ENCODE measurements at places on chromosomes 11 and 22. TPM values are rescaled to one million over a fixed set of nuclear protein-coding genes. Genes with fewer than 3 reads are reported as not detected.

- no peak overlapping the region for H3K4me3 ChIP-seq
- no peaks in the 10 kb centered on the region for H3K4me1 ChIP-seq
- no peak overlapping the region for H3K27ac ChIP-seq
- H3K27me3 ChIP-seq, result no peaks in the 10 kb centered on the region
Measured at GRCh38 chr22:33461698-33462434, 403.7 kb upstream of the SYN3 start.

ENTHD1 gene
- total RNA-seq, result not detected

DNA sequence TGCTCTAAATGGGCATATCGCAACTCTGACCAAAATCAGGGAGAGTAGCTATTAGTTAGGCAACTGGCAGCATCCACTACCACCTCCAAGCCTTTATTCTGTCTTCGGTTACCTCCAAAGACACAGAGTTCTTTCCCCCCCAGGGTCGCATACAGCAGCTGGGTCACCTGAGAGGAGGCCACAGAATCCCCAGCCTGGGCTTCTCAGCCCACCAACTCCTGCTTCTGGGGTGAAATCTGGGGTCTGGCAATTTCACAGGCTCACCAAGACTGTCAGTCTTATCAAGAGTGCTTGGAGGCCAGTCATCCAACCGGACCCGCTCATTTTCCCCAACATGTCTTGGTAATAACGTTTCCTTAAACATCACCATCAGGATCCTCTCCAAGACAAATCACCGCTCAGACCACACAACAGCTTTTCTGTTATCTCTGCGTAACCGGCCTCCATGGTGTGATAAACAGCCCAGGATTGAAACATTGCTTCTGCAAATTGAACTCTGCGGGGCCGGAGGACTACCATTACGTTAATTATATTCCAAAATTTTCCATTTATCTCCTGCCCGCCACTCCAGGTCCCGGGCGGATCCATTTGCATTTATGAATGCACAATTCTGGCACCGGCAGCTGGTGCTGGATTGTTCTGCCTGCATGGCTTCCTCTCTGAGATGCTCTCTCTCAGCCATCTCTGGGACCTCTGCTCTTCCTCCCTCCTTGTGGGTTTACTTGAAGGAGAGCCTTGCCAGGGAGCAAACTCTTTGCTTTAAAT is 35.6 kb downstream of the RTL6 start:
- DNase-seq, result no peak
- H3K36me3 ChIP-seq, result no peaks in the 10 kb centered on the region
- no peak overlapping the region for H3K4me3 ChIP-seq
- H3K4me1 ChIP-seq, result peaks cover 31% of the 10 kb centered on the region
- no peaks in the 10 kb centered on the region for H3K27me3 ChIP-seq

DNA sequence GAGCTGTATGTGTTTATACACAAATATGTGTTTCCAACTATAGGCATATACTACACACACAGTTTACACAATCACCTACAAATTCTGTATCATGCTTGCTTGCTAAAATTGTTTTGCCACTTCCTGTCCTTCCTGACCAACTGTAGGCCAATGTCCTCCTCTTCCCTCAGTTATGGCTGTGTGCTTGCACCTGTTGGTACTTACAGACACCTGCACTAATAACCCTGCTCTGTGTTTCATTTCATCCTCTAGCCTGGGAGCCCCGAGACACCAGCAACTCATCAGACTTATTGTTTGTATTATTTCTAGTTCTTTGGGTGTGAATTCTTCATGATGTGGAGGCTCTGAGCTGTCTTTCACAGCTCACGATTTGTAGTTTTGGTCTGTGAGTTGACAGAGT is 1.8 kb upstream of the NCF4 start:
- no peaks in the 10 kb centered on the region for H3K27me3 ChIP-seq
- H3K27ac ChIP-seq, result no peak overlapping the region
- H3K4me1 ChIP-seq, result peaks cover 44% of the 10 kb centered on the region
- H3K4me3 ChIP-seq, result no peak overlapping the region

DNA sequence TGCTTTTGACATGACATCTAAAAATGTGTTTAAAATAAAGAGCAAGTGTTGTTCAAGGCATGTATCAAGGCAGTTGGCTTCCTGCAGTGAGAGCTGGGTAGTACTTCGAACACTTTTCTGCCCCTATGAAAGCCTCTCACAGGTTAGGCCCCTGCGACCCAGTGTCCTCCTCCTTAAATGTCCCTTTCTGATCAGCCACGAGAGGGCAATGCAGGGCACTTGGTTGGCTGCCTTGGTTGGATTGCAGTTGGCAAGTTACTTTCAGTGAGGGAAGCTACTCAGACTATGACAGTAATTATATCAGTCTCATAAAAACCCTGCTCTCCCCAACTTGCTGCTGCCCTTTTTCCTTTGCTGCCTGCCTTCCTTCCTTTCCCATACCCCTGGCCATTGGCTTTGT is 743.8 kb downstream of the NTM start:
- H3K36me3 ChIP-seq, result no peaks in the 10 kb centered on the region
- no peak overlapping the region for H3K27ac ChIP-seq
- no peaks in the 10 kb centered on the region for H3K27me3 ChIP-seq
- no peak for DNase-seq

- H3K4me1 ChIP-seq, result no peaks in the 10 kb centered on the region
- no peak for DNase-seq
- no peaks in the 10 kb centered on the region for H3K27me3 ChIP-seq
- H3K4me3 ChIP-seq, result no peak overlapping the region
- H3K27ac ChIP-seq, result no peak overlapping the region
- H3K36me3 ChIP-seq, result no peaks in the 10 kb centered on the region
Measured at GRCh38 chr11:121762820-121763219, 310.1 kb upstream of the SORL1-AS1 start.

PHLDB1 gene
- total RNA-seq, result 1.8 TPM

DNA sequence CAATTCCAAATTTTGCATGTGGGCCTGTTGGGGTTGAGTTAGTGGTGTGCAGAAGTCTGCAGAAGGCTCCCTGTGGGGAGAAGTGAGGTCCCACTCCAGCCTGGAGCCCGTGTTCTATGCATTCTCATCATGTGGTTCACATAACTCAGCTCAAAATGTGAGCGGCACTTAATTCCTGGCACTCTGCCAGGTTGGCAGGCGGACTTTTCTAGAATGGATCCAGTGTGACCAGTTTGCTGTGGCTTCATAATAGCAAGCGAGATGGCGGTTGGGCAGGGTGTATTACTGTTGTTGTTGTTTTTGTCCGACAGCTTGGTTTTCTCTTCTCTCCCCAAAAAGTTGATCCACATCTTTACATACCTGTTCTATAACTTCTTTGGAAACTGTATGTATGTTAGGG is 146.8 kb upstream of the TTC12 start:
- no peak overlapping the region for H3K27ac ChIP-seq
- H3K4me1 ChIP-seq, result no peaks in the 10 kb centered on the region
- no peaks in the 10 kb centered on the region for H3K36me3 ChIP-seq

KRTAP5-8 gene
- not detected for total RNA-seq

IFITM1 gene
- total RNA-seq, result 286 TPM

DNA sequence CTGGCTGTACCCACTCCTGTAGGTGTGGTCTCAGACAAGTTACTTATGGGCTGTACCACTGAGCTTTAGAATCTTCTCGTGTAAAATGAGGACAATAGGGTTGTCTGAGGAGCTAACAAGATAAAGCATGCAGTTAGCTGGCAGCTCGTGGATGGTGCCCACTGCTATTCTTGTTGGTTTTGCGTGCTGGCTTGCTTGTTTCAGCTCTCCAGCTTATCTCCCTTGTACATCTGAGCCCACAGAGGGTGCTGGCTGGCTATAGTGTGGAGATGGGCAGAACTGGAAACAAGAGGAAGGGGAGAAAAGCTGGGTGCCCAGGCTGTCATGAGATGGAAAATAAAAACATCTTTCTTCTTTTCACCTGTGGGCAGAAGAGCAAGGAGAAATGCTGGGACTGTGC is 46.5 kb upstream of the GALNT18 start:
- DNase-seq, result no peak
- H3K4me3 ChIP-seq, result no peak overlapping the region
- no peaks in the 10 kb centered on the region for H3K36me3 ChIP-seq
- peaks cover 15% of the 10 kb centered on the region for H3K27me3 ChIP-seq

CEP126 gene
- total RNA-seq, result 0.96 TPM

PTGDR2 gene
- 0.36 TPM for total RNA-seq

DNA sequence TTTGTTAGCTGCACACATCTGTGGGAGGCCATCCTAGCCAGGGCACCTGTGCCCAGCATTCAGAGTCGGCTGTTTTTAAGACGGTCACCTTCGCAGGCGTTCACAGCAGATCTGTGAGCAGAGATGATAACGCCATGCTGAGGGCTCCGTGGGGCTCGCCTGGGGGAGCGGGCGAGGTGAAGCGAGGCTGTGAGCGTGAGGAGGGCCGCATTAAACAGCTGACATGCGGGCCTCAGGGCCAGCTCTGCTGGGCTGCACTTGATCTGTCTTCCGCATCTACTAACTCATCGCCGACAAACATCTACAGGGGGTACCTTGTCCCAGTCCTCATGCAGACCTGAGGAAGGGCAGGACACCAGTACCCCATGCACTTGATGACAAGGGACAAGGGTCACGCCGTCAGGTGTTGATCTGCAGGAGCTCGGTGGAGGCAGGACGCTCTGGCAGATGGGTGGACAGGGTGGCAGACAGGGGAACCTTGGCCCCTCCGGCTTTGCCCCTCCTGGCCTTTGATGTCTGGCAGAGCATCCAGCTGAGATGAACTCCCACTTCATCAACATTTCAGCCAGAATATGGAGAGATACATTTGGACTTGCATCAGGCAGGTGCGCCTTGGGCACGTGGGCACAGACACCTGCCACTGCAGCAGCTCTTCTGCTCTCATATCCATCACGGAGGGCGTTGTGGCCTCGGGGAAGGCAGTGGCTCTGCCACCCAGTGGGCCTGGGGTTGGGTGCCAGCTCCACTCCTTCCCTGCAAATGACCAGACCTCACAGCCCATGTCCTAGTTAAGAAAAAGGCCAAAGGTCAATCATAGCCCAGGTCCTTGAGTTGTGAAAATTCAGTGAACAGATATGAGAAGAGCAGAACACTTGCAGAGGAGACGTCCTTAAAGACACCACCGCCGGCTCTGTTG is 822.9 kb downstream of the BRD1 start:
- no peak overlapping the region for H3K4me3 ChIP-seq
- no peaks in the 10 kb centered on the region for H3K4me1 ChIP-seq
- H3K36me3 ChIP-seq, result no peaks in the 10 kb centered on the region

DNA sequence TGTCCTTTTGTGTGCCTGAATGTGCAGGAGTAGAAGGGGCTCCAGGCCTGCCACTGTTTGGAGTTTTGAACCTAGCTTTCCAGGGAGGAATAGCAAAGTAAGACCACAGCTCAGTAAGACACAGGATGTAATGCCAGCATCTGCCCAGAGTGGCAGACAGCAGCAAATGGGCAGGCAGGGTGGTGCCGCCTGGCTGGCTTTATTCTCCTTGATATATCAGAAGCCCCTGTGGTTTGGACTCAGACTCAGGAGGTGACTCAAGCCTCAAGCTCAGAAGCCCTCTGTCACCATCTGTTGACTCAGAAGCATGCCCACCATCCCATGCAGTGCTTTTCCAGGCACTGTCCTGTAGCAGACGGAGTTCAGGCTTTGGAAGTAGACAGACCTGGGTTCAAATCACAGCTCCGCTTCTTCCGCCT is 72.7 kb upstream of the TTC12 start:
- H3K27me3 ChIP-seq, result peaks cover 2% of the 10 kb centered on the region
- no peak for DNase-seq
- no peak overlapping the region for H3K27ac ChIP-seq
- peaks cover 8% of the 10 kb centered on the region for H3K4me1 ChIP-seq

SYNGR1 gene
- total RNA-seq, result 0.59 TPM

OR8G1 gene
- total RNA-seq, result not detected

- H3K4me1 ChIP-seq, result no peaks in the 10 kb centered on the region
- H3K4me3 ChIP-seq, result no peak overlapping the region
- no peak for DNase-seq
- H3K27me3 ChIP-seq, result peaks cover 6% of the 10 kb centered on the region
- H3K36me3 ChIP-seq, result no peaks in the 10 kb centered on the region
Measured at GRCh38 chr11:8286886-8287285, 23.2 kb upstream of the LMO1 start.

DNA sequence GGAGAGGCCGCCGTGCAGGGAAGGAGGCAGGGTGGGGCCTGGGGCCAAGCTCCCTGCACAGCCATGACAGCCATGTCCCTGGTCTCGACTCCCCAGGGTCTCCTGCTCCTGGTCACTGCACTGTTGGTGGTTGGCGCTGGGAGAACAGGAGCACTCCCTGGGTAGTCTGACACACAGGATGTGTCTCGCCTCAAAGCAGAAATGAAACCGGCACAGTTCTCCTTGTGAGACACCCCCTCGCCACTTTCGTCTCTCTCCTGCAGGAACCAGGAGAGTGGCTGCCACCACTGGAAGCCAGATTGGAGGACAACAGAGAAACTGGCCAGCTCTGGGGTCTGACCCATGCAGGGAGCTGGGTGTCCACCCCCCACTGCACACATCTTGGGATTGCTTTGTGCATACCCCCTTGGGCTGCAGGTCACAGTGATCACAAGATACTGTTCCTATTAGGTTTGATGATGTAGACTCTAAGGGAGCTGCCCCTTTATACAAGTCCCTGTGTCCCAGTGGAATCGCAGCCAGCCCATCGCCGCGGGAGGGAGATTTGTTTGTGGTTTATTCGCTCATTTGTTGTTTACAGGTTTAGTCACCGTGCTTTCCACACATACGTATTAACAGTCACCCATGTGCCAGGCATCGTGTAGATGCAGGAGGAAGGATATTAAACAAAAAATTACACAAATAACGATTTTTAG is 27.0 kb upstream of the YWHAH start:
- no peaks in the 10 kb centered on the region for H3K27me3 ChIP-seq
- H3K27ac ChIP-seq, result no peak overlapping the region
- no peak overlapping the region for H3K4me3 ChIP-seq
- no peaks in the 10 kb centered on the region for H3K36me3 ChIP-seq
- H3K4me1 ChIP-seq, result peaks cover 6% of the 10 kb centered on the region

DNA sequence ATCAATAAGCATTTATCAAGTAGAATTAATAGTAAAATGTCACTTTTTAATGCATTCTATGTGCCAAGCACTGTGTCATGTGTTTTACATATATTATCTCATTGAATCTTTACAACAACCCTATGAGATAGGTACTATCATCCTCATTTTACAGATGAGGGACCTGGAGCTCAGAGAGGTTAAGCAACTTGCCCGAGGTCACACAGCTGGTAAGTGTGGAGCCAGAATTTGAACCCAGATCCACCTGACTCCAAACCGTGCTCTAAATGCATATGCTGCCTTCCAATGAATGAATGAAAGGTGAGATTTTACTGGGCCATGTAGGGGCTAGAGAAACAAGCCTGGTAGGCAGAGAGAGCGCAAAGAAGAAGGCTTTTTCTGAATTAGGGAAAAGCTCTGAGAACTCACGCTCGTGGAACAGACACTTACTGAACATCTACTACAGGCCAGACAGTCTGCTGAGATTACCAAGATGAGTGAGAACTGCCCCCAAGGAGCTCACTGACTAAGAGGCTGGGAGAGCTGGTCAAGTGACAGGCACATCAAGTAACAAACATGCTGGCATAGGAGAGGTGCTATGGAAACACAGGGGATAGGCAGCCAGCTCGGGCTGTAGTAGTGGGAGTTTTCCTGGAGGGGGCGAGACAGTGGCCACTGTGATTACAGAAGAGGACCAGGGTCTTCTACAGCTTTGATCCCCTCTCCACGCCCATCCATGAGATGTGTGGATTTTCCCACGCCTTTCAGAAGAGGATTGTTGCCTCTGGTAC is 4.4 kb downstream of the ABCG4 start:
- no peak overlapping the region for H3K4me3 ChIP-seq
- H3K27ac ChIP-seq, result no peak overlapping the region
- DNase-seq, result no peak
- H3K27me3 ChIP-seq, result peaks cover 6% of the 10 kb centered on the region

All from CD4-positive, alpha-beta T cell (primary cell).